ENCODE measurements at places on chromosomes 1 and 21.

DNA sequence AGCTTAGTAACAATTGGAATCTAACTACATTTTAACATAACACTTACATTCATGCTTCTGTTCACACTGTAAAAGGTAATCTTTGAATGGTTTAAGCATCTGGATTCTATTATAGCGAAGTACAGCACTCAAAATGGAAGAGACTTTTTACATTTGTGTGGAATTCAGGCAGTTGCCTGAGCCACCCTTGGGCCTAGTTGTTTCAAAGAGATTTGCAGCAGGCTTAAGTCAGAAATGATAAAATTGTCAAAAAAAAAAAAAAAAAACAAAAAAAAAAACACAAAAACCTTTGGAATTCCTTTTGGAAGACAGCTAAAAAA, 199.9 kb downstream of the LYPLAL1 start:
- DNase-seq, result no peak

- no peak for DNase-seq
Measured at GRCh38 chr1:18540136-18540765, 59.5 kb downstream of the KLHDC7A start.

DNA sequence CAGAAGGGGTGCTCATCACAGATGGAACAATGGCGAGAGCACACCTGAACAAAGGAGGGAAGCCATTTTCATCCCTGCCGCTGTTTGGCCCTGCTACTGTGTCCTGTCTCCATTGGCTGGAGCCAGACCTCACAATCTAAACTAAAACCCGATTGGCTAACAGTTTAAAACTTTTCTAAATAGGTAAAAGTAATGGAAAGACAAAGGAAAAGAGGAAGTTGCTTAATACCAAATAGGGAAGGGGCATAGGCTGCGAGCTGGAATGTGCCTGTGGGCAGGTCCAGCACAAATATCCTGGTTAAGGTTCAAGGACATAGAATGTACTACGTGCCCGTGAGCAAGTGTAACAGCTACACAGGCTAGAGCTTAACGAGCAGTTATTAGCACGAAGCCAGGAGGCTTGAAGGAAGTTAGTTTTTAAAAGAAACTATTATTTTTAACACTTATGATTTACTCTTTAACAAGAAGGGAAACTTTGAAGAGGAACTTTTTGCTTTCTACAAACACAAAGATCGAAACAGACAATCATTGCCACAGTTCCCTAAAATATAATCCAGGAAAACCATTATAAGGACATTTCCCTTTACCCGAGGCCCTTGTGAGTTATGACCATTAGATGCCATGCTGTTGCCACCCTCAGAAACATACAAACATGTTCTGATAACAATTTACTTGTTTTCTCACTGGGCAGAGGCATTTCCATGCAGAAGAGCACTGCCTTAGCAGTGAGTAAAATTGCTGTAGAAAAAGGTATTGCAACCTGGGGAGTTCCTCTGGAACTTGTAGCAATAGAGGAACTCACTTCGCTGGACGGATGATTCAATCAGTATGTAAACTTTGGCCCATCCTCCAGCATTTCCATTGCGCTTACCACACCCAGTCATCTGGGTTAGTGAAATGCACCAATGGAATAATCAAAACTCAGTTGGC, 4.8 kb upstream of the PTTG1IP start:
- DNase-seq, result no peak

GRCh38 chr1:166302989-166303758, 136.4 kb upstream of the FAM78B start:
- DNase-seq, result no peak

DNA sequence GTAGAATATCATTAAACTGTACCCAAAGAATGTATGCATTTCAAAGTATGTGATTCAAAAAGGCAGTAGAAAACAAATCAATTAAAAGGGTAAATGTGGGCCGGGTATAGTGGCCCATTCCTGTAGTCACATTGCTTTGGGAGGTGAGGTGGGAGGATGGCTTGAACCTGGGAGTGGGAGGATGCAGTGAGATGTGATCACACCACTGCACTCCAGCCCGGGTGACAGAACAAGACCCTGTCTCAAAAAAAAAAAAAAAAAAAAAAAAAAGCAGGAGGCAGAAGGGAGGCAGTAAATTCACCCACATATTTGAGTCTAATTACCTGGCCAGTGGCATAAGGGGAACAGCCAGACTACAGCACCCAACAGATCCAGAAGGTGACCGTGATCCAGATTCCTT, 17.9 kb upstream of the PRSS38 start:
- DNase-seq, result no peak

DNA sequence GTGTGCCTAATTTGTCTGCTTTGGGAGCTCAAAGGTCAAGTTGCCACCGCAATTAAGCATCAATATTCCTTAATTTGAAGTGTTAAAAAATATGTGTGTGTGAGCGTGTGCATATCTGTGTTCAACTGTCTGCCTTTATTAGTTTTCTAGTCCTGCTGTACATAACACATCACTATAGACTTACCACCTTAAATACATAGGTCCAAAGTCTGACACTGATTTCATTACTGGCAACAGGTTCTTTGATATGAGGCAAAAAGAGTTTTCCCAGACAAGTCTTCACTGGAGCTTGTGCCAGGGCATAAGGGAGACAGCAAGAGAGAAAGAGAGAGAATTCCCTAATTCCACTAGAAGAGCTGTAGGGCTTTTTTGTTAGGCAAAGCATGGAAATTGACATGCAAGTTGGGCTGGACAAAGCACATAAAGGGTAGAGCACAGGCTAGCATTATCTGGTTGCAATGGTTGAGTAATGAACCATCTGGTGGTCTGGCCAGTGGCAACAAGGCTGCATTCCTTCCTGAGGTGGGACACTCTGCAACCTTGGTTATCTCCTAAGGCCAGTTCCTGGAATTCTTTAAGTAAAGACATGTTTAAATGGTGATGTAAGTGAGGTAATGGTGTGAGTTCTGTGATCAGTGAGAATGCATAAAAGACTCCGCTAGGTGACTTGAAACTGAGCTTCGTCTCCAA, 457.2 kb upstream of the ADAMTS5 start:
- no peak for DNase-seq

GRCh38 chr1:32201011-32201855, 838 bp downstream of the CCDC28B start:
- no peak for DNase-seq
